Activated CD8-positive, alpha-beta memory T cell treated with anti-CD3 and anti-CD28 coated beads for 1 hour (primary cell): ENCODE measurements at places on chromosomes 2 and 18.

- no peak for DNase-seq
These were observed 90.1 kb upstream of the LRP1B start for GRCh38 chr2:142220901-142221300.

DNA sequence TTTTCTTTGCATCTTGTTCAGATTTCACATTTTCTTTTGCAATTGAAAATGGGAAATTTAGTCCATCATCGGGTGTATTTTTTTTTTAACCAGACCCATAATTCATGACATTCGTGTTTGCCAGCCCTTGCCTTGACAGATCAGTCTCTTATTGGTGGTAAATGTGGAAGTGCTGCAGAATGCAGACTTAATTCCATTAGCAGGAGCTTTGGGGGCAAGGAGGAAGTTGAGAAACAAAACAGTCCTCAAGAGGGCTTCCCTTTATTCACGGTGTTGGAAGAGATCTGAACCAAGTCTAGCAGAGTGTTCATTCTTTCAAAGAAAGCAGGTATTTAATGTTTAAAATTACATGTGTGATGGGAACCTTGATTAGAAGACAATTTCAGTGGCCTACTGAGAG lies 16.6 kb upstream of the RPE start:
- DNase-seq = no peak

- DNase-seq = no peak
These were observed 191.7 kb downstream of the CD226 start for GRCh38 chr18:69755856-69756496.

- DNase-seq = no peak
These were observed 17.6 kb downstream of the PMAIP1 start for GRCh38 chr18:59917422-59917821.

GRCh38 chr2:72952110-72952823 lies 34.9 kb downstream of the EMX1 start:
- DNase-seq = no peak

GRCh38 chr2:25881764-25882163 lies 3.5 kb upstream of the ASXL2 start:
- no peak for DNase-seq

DNA sequence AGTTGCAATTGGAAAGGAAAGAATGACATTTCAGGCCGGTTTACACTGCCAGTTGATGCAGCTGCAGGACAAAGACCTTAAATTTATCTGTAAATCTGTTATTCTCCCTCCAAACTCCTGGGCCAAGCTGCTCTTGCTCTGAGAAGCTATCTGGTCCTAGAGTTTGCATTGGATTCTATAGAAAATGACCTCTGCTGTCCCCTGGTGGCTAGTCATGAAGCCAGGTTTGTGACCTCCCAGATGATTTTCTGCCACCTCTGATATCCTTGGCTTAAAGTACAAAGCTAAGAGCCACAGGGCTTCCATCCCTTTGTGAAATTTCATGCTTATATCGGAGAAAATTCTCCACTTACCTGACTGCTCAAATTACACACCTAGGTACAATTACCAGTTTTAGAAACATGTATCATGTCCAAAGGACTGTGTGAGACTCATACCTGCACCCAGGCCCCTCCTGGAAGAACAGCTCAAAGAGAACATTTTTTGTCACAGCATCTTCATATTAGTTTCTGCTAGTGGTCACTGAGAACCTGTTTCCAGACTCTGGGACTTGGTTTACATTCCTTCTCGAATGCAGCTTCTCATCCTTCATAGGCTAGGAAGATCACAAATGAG lies 28.9 kb upstream of the IER3IP1 start:
- no peak for DNase-seq

GRCh38 chr2:164816046-164816445 lies 25.6 kb downstream of the COBLL1 start:
- DNase-seq = no peak

DNA sequence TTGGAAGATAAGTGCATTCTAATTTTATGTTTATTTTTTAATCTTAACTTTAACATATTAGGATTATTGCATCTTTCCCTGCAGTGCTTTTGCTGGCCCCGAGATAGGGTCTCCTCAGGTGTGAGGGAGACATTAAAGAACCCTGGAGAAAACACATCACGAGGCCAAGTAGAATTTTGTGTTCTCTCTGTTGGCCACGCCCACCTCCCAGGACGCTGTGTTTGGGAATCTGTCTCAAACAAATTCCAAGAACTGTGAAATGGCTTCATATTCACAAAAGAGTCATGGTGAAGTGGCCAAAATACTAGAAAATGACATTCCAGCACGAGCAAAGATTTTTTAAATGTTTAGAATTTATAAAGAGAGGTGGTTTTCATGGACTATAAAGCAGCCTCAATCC lies 27.3 kb downstream of the RNF144A start:
- no peak for DNase-seq

DNA sequence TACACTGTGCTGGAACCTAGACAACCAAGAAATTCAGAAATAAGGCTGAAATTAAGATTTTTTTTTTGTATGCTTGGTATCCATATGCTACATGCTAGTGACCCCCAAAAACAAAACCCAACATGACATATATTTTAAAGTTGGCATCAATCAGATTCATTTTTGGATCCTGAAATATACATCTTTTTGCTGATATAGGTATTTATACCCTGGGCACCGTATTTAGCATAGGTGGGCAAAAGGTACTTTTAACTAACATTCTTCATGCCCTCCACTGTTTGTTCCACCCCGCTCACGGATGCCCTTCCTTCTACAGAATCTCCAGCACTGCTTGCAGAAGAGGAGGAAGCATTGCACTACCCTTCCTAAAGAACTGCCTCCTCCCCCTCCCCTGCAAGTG lies 52.6 kb downstream of the SPOPL start:
- no peak for DNase-seq

- no peak for DNase-seq
These were observed 25.6 kb upstream of the GREB1 start for GRCh38 chr2:11508279-11508678.

GRCh38 chr2:223041527-223042109 lies 10.4 kb upstream of the KCNE4 start:
- no peak for DNase-seq

GRCh38 chr2:215454519-215455246 lies 18.8 kb upstream of the FN1 start:
- no peak for DNase-seq

- no peak for DNase-seq
These were observed 186.6 kb downstream of the NEDD4L start for GRCh38 chr18:58230438-58231179.

DNA sequence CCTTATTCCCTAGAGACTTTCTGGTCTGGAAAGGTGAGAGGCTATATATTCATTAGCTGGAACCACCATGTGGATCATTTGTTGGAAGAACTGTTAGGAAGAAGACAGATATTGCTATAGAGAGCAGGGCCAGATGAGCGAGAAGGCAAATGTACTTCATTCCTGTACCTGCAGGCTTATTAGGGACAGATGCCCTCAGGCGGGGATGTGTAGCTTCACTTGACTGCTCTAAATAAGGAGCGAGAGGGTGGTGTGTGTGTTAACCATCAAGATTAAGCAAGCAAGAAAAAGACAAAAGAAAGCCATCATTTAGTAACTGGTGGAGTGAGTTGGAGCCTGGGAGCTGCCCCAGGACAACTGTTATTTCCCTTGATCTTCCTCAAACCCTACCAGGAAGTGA lies 36.4 kb downstream of the NEDD4L start:
- no peak for DNase-seq

GRCh38 chr2:12493031-12493513 lies 223.7 kb upstream of the TRIB2 start:
- DNase-seq = no peak

DNA sequence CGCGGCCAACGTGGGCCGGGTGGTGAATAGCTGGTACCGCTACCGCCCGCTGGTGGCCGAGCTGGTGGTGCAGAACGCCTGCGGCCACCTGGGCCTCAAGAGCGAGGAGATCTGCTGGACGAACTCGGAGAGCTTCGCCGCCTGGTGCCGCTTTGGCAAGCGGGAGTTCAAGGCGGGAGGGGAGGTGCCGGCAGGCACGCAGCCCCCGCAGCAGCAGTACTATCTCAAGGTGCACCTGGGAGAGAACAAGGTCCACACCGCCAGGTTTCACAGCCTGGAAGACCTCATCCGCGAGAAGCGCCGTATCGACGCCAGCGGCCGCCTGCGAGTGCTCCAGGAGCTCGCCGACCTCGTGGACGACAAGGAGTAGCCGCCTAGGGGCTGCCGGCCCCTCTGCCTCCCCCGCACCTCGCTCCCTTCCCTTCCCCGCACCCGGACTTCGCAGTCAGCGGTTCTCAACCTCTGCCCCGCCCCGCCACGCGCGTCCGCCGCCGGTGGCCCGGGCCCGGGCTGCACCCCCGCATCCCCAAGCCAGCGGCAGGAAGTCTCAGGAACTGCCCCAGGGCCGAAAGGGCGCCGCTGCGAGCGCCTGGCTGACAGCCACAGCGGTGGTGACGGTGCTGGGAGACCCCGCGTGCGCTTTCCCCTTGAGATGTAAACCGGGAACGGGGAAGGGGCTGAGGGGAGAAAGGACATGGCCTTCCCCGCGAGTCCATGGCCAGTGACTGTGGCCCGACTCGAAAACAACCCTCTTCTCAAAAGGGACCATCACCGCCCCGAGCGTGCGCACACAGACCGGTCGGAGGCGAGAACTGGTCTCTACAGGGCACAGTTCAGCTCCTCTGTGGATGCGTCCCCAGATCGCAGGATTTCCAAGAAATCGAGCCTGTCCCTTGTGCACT lies 2.2 kb downstream of the LRATD1 start:
- no peak for DNase-seq

DNA sequence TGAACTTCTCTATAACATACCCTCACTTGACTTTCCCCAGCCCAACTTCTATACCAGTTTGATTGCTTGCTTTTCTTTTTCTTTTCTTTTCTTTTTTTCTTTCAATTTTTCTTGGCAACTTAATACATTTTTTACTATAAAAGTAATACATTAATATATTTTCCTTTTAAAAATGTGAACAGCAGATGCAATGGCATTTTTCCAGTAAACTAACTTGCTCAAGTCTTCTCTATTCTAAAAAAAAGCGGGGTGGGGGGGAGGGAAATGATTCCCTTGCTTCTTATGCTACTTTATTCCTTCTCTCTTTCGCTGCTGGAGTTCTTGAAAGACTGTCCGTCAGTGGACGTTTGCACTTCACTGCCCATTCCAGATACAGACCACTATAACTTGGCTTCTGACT lies 70.5 kb downstream of the RBMS1 start:
- no peak for DNase-seq

DNA sequence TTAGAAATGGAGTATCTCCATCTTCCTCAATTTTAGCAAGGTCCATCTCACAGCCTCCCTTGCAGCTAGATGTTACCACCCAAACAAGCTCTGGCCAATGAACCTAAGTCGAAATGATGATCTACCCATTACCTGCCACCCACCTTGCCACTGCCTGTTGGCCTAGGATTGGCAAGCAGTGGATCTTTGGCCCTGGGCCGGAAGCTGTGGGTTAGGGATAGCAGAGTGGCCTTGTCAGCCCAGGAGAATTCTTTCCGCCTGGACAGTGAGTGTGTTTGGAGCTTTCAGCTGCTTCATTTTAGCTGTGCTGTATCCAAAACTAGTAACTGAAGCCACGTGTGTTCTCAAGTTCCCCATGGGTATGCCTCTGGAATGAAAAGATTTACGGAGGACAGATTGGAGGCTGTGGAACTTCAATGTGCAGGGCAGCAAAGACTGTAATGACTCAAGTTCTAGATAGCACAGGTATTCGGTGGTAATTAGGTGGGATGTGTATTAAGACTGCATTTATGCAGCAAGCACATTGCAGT lies 7.7 kb upstream of the PARD6G start:
- DNase-seq = no peak

- DNase-seq = no peak
These were observed 59.8 kb downstream of the HDLBP start for GRCh38 chr2:241255542-241256167.

DNA sequence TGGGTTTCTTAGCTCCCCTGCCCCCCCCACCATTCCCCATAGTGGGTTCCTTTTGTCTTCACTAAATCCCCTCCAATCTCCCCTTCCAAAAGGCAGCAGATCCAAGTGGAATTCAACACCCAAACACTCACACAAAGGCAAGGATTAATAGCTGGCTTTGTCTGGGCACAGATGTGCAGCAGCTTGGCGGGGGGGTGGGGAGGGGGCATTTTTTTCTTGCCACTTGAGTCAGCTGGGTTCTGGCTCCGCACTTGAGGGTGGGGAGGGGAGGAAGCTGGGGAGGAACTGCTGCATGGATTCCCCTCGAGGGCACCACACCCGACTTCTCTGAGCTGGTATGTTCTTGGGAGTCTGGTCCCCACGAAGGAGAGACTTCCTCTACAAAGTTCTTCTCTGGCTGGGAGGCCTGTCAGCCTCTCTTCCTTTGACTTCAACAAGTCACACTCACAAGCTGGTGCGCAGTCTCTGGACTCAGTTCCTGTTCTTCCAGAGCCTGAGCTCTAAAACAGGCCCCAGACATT lies 36.0 kb downstream of the SERTAD2 start:
- DNase-seq = no peak

- DNase-seq = no peak
These were observed 70.8 kb downstream of the SPRED2 start for GRCh38 chr2:65361623-65362022.

GRCh38 chr2:173090973-173091660 lies 15.5 kb downstream of the MAP3K20 start:
- no peak for DNase-seq

- no peak for DNase-seq
These were observed 293.4 kb downstream of the ZNF521 start for GRCh38 chr18:25058521-25058920.

DNA sequence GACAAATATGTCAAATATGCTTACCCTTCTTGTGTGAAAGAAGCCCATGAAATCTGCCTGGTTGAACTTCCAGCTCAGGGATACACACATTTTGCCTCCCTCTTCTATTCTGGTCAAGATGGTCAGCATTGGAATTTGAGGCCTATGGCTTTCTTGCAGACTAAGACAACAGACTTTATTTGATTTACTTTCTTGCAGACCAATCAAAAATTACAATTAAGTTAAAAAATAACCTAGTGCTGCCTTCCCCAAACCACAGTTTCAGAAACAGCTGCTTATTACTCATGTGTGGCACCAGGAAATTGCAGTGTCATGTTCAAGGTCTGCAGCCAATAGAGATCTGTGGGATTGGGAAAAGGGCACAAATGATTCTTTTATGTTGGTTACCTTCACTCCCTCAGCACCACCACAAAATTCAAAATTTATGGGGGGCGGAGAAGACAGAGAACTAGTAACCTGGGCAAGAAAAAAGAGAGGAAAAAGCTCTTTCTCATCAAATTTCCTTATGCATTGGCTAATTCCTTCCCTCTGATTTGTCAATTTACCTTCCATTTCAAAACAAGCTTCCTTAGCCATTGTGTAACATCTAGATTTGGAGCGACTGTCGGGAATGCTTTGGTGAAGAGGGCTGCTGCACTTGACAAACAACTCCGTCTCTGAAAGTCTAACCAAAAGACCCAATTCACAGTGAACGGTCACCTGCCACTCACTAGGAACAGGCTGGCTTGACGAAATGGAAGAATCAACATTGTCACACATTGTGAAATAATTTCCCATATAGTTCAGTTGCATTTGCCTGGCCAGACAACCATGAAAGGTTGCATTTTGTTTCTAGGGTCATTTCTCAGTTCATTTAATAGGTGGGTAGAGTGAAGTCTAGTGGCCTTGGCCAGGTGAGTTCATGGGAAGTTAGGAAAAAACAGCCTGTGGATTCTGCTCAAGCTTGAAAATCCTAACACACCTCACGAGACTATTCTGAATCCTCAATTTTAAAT lies 100.4 kb upstream of the FZD5 start:
- DNase-seq = no peak

GRCh38 chr2:144439993-144440392 lies 79.9 kb downstream of the ZEB2 start:
- no peak for DNase-seq

- DNase-seq = no peak
These were observed 43.1 kb upstream of the GALNT3 start for GRCh38 chr2:165837122-165837521.

- no peak for DNase-seq
These were observed 217.5 kb downstream of the TGIF1 start for GRCh38 chr18:3667255-3668137.
